ENCODE measurements at places on chromosomes 13 and 19. TPM values are rescaled to one million over a fixed set of nuclear protein-coding genes. Genes with fewer than 3 reads are reported as not detected.

The DCT gene
- total RNA-seq: not detected

The ZNF415 gene
- 0.39 TPM for total RNA-seq

DNA sequence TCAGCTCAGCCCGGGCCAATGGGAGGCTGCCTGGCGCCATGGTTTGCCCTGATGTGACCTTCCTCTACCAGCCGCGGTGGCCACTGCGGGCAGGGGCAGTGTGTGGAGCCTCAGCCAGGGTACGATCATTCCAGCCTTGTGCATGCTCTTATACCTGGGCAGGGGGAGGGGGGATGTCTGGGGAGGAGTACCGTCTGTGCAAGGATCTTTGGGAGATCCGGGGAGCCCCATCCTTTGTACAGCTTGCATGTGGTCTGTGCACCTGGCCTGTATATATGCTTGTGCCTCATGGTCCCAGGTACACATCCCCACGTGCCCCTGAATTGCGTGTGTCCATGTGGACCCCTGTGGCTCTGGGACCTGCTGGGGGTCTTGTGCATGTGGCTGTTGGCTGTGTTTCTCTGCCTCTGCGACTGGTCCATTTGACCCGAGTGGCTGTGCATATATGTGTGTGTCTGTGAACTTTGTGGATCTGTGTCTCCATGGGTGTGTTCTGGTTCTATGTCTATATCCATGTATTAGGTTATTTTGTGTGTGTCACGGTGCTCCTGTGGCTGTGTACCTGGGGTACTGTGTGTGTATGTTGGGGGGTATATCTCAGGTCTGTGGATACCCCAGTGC is 12.8 kb upstream of the NANOS3 start:
- H3K4me3 ChIP-seq: peak overlapping the region; percentile 58
- peaks cover 26% of the 10 kb centered on the region for H3K27me3 ChIP-seq

The NUP62 gene
- 171 TPM for total RNA-seq

DNA sequence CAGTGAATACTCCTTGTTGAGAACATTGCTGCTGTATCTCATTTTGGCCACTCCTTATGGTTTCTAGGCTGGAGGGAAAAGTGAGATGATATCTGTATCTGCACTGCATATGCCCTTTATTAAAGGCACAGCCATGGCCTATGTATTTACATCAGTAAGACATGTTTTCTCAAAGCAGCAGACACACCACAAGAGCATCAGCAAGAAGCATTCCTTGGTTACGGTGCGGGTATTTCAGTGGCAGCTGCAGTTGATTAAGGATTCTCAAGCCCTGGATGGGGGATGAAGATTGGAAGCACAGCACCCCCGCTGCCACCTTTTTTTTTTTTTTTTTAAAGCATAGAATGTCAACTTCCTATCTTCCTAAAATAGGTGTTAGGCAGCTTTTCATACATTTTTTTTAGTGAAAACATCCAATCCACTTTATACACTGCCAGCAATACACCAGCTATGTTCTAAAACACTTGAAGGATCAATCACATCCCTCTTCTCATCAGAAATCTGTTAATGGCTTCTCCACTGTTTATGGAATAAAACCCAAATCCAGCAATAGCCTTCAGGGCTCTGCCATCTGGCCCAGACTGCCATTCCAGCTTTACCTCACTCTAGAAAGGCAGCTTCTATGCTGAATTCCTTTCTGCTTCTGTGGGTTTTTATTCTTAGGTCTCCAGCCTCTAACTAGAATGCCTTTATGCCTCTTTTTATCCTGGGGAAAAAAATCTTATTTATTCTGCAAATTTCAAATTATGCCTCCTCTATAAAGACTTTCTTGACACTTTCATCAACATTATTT is 331.0 kb downstream of the DNAJC15 start:
- no peaks in the 10 kb centered on the region for H3K4me1 ChIP-seq
- no peaks in the 10 kb centered on the region for H3K36me3 ChIP-seq
- no peak for DNase-seq
- no peaks in the 10 kb centered on the region for H3K27me3 ChIP-seq

The TMC4 gene
- 0.27 TPM for total RNA-seq

- no peaks in the 10 kb centered on the region for H3K36me3 ChIP-seq
- H3K27me3 ChIP-seq: no peaks in the 10 kb centered on the region
- no peak overlapping the region for H3K27ac ChIP-seq
- no peak overlapping the region for H3K4me3 ChIP-seq
Observed at GRCh38 chr13:58989556-58989955, 1174.2 kb downstream of the DIAPH3 start.

The SULT2A1 gene
- total RNA-seq: not detected

DNA sequence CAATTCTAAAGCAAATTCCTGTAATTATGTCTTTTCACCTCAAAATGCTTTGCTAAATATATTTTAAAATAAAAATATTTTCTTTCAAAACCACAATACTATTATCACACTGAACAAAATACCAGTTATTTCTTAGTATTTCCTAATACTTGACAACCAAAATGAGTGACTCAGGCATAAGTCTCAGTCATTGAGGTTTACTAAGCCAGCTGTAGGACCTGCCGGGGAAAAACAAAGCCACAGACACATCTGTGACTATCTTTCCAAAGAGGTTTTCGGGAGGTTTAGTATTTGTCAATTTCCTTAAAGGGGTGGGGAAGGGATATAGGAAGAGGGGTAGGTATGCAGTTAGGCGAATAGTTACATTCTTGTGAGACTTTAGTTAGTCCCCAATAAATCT is 3.2 kb upstream of the ZNF235 start:
- no peak overlapping the region for H3K4me3 ChIP-seq
- H3K4me1 ChIP-seq: peaks cover 15% of the 10 kb centered on the region
- DNase-seq: no peak
- H3K27ac ChIP-seq: no peak overlapping the region
- peaks cover 6% of the 10 kb centered on the region for H3K36me3 ChIP-seq
- H3K27me3 ChIP-seq: peaks cover 5% of the 10 kb centered on the region

DNA sequence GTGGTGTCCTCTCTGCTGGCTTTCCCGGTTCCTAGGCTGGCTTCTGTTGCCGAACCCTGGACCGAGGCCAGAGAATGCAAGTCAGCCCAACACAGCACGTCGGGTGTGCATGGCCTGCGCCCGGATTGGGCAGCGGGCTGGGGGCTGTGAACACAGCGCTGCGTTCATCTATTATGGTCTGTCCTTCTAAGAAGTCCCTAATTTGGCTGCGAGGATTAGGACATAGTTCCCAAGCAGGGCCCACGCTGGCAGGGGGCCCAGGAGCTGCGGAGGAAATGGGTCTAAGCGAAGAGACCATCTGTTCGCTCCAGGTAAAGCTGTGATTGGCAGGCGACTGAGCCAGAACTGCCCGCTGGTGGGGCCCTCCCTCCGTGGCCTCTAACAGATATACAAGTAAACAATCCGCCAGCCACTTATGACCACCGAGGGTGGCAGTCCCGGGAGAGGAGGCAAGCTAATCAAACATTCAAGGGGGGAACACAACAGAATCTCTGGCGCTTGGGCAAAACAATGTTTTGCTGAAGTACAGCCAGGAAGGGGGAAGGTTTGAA is 6.0 kb downstream of the SYCE2 start:
- no peaks in the 10 kb centered on the region for H3K36me3 ChIP-seq
- no peak overlapping the region for H3K27ac ChIP-seq
- DNase-seq: no peak
